ENCODE measurements at places on chromosomes 11 and 22. TPM values are rescaled to one million over a fixed set of nuclear protein-coding genes. Genes with fewer than 3 reads are reported as not detected.

Gene TRIM29
- total RNA-seq = not detected

DNA sequence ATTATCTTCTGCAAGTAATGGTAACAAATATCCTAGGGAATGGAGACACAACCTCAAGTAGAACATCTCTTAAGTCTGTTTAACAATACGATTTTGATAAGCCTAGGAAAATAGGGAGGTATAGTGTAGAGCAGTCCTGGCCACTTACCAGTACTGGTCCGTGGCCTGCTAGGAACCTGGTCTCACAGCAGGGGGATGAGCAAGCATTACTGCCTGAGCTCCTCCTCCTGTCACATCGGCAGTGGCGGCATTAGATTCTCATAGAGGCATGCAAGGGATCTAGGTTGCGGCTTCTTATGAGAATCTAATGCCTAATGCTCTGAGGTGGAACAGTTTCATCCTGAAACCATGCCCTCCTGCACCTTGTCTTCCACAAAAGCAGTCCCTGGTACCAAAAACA lies 4.4 kb downstream of the OR51V1 start:
- DNase-seq = no peak

DNA sequence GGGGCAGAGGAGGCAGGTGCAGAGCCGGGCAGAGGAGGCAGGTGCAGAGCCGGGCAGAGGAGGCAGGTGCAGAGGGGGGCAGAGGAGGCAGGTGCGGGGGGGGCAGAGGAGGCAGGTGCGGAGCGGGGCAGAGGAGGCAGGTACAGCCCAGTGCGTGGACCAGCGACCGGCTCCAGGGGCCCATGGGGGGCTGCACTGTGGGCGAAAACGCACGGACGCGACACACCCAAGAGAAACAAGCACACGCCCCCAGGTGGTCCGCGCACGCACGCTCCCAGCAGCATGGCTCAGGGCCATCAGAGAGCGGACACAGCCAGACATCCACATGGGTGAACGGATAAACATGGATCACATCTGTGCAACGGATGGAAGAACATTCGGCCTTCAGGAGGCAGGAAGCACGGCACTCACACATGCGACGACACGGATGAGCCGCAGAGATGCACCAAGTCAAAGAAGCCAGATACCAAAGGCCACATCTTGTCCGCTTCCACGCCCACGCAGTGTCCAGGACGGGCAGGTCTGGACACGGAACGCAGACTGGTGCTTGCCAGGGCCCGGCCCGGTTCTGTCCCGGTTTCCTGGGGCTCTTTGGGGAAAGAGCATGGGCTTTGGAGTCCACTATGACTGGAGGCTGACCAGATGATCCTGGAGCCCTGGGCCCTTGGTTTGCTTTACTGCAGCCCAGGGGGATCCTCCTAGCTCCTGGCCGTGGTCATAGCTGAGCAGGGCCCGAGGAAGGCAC lies 21.8 kb downstream of the OSBPL5 start:
- no peak for DNase-seq

Gene ABCG4
- 3.2 TPM for total RNA-seq

Gene TSKU
- 44.7 TPM for total RNA-seq

Gene RAG2
- total RNA-seq = not detected

Measured in cardiac muscle cell (in vitro differentiated cells and primary cell).